ENCODE measurements at places on chromosomes 6 and 20.

GRCh38 chr6:73680289-73680918 is 15.6 kb upstream of the CD109 start:
- DNase-seq, result peak; percentile 58

DNA sequence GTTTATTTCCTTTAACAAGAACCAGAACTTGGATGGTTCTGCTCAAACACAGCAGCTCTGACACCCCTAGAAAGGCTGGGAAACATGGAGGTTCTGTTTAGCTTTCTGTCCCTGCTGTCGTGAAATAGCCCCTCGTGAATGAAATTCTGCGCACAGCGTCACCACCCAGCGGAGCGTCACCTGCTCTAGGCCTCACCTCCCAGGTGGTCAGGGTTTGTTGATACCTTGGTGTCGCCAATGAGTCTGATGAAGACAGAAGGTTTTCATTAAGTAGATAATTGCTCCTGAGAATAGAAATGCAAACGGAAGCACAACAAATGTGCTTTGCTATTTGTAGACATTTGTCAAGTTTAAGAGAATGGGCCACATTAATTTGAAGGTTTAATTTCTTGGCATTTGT is 135.1 kb downstream of the EDN3 start:
- DNase-seq, result no peak

DNA sequence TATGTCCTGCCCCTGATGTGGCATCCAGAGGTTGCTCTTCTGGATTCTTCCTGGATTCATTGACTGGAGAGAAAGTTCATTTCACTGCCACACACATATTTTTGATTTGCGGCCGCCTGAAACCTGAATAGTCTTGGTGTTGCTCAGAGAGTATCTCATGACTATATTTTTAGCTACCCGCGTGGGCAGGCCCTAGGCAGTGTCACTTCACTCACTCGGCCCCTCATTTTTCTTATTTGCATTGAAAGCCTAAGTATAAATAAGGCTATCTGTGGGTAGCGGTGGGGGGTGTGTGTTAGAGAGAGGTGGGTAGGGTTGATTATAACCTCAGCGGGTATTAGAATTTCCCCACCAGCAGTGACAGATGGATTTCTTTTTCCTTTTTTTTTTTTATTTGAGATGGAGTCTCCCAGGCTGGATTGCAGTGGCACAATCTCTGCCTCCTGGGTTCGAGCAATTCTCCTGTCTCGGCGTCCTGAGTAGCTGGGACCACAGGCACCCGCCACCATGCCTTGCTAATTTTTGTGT is 113.5 kb downstream of the JARID2 start:
- no peak for DNase-seq

DNA sequence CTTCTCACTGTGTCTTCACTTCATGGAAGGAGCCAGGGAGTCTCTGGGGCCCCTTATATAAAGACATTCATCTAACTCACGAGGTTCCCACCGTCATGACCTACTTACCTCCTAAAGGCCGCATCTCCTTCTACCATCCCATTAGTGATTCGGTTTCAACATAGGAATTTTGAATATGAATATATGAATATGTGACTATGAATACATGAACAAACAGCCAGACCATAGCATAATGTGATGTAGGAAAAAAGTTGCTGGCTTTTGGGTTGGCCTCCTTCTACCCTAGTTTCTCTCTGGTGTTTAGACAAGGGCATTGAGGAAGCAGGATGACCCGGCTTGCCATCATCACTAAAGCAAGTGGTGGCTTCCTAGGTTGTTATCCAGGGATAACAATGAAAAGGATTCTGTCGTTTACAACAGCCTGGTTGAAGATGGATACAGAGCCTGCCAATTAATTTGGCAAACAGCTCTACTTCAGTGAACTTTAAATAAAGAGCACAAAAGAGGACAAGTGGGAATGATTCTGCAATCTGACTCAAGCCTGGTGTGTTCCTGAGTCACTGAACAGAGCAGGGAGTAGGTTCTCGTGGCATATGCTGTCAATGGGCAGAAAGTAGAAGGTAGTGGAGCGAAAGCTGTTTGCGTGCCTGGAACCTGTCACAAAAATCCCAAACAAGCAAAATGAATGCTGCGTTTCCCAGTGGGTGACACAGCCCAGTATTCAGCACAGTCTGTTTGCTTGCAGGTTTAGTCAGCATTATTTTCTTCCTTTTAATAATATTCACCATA is 44.0 kb upstream of the DOK5 start:
- DNase-seq, result no peak

GRCh38 chr20:18669241-18670019 is 81.6 kb downstream of the DTD1 start:
- no peak for DNase-seq

DNA sequence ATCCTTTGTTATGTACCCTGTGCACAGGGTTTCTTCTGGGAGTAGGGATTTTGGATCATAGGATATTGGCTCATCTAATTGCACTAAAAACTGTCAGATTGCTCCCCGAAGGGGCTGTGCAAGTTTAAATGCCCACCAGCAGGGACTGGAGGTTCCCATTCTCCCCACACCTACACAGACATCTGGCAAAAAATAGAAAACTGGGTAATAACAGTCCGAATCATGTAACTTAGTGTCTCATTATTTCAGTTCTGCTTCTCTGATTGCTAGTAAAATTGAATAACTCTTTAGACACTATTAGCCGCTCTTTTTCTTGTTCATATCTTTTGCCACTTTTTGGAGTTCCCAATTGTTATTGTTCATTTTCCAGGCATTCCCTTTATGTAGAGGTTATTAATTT is 5.3 kb downstream of the PSMF1 start:
- no peak for DNase-seq

DNA sequence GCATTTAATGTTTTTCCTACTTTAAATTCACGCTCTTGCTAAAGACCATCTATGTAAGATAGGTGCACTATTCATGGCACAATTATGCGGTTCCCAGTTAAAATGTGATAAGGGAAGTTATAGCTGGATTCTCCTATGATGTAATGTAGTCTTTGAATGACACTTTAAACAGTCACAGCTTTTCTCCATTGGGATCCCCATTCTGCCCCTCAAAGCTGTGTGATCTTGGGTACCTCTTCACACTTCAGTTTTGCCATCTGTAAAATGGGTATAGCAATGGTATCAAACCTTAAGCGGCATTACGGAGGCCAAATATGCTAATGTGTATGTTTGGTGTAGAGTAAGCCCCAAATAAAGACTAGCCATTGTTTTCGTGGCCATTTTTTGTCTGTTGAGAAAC is 64.7 kb upstream of the ZNF217 start:
- no peak for DNase-seq

DNA sequence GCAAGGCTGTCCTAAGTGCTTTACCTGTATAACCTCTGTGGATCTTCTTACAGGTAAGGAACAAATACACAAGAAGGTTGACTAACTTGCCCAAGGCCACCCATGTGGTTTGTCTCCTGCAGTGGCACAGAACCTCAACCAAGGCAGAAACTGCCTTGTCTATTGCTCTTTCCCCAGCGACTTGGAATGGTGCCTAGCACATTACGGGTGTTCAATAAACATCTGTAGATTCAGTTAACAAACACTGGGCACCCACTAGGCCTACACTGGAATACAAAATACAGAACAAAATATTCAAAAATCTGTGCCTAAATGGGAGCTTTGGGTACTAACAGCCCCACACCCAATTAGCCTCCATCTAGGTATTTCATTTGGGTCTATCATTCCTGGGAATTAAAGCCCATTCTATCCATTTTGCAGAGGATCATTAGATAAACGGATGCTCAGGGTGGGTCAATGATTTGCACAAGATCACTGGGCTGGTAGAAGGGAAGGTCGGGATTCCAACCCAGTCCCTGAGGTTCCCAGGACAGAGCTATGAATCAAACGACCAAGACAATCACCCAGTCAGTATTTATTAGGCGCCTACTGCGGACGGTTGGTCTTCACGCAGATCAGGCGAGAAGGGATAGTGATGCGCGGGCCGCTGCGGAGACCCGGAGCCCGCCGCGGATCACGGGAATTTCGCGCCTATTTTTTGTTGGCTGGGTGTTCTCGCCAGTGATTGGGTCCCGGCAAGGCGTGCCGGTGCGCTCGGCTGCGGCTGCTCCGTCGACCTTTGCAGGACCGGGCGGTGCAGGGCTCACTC is at the start of gene STK35:
Gene STK35 (plus strand): TSS at position 771 of the 808 bp plus-strand sequence. CDS start 55 bp downstream, outside the sequence.
- DNase-seq, result peak; percentile 27

DNA sequence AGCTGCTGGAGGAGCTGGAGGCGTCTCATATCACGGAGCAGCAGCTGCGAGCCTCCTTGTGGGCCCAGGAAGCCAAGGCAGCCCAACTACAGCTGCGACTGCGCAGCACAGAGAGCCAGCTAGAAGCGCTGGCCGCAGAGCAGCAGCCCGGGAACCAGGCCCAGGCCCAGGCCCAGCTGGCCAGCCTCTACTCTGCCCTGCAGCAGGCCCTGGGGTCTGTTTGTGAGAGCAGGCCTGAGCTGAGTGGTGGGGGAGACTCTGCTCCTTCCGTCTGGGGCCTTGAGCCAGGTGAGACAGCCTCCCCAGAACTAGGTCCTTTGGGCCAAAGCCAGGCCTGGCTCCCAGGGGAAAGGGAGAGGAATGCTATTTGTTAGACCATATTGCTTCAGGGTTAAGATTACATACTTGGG is 31.7 kb downstream of the C20orf173 start:
- DNase-seq, result no peak

DNA sequence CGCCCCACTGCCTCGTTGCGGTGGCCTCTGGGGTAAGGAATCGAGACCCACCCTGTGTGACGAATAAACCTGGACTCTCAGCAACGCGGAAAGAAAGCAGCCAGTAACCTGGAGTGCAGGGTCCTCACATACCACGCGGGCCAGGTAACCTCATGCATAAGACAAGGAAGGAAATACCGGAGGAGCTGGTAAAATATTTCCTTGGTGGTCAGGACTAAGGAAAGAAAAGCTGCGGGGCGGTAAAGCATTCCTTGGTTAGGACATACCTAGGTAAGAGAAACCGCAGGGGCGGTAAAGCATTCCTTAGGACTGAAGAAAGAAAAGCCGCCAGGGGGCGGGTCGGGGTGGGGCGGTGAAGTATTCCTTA is 80.7 kb downstream of the SYTL3 start:
- no peak for DNase-seq

DNA sequence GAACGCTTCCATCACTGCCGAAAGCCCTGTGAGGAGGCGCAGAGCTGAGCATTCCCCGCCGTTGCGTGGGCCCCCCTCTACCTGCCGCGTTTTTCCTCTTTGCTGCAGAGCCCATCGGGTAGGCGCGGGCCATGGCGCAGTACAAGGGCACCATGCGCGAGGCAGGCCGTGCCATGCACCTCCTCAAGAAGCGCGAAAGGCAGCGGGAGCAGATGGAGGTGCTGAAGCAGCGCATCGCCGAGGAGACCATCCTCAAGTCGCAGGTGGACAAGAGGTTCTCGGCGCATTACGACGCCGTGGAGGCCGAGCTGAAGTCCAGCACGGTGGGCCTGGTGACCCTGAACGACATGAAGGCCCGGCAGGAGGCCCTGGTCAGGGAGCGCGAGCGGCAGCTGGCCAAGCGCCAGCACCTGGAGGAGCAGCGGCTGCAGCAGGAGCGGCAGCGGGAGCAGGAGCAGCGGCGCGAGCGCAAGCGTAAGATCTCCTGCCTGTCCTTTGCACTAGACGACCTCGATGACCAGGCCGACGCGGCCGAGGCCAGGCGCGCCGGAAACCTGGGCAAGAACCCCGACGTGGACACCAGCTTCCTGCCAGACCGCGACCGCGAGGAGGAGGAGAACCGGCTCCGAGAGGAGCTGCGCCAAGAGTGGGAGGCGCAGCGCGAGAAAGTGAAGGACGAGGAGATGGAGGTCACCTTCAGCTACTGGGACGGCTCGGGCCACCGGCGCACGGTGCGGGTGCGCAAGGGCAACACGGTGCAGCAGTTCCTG is 693 bp downstream of the FAM50B start:
- no peak for DNase-seq

- peak; percentile 43 for DNase-seq
Measured at GRCh38 chr6:45507186-45507585, 129.5 kb upstream of the SUPT3H start.

DNA sequence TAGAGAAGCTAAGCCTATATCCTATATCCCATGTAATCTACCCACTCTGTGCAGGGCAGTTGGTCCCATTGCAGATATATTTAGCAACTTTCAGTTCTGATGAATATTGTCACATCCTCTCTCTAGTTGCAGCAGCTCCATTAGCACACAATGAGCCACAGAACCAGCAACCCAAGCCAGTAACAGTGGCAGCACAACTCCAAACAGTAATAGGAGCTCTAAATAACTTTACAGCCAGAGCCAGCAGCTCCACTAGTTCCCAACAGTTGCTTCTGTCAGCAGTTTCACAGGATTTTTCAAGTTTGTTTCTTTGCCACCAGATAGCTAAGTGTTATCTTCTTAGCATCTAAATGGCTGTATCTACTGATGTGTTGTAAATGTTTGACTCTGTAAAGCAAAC is 490.8 kb downstream of the HTR1B start:
- DNase-seq, result no peak

- DNase-seq, result no peak
Measured at GRCh38 chr20:58403272-58403671, 14.2 kb downstream of the VAPB start.

DNA sequence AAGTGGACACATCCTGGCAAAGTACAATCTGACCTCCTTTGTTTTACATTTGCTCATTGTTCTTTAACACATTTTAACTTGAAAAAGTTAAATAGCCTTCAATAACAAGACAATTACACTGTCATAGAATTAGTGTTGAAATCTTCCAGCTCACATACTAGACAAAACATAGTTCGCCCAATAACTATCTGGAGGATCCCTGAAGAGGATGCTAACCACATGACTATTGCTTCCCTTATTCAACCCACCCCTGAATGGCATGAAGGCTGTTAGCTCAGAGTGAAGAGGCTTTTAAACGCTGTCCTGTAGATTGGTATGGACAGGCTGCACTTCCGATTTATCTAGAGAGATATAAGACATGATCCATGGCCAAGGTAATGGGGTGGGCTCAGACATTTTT is 15.0 kb upstream of the DSE start:
- no peak for DNase-seq

DNA sequence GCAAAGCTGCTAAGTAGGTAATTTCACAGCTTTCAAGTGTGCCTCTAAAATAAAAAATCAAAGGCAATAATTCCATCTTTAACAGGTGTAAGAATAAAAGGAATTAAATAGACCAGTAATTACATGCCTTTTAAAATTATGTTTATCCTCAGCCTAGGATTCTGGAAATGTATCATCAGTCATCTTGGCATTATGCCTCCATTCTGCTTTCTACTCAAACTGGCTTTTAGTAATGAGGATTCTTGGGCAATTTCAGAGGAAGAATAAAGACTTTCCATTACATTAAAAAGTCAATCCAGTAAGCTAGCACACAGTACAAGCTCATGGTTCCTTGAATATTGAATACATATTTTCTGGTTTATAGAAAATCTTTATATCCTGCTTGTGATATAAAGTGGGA is 44.7 kb downstream of the GSTA2 start:
- DNase-seq, result no peak

- DNase-seq, result no peak
Measured at GRCh38 chr20:13220904-13221297, at the start of gene ISM1. Gene ISM1 (plus strand): TSS chr20:13221274. CDS start chr20:13221777, 503 bp downstream.
